ENCODE measurements at places on chromosomes 1 and 21.

DNA sequence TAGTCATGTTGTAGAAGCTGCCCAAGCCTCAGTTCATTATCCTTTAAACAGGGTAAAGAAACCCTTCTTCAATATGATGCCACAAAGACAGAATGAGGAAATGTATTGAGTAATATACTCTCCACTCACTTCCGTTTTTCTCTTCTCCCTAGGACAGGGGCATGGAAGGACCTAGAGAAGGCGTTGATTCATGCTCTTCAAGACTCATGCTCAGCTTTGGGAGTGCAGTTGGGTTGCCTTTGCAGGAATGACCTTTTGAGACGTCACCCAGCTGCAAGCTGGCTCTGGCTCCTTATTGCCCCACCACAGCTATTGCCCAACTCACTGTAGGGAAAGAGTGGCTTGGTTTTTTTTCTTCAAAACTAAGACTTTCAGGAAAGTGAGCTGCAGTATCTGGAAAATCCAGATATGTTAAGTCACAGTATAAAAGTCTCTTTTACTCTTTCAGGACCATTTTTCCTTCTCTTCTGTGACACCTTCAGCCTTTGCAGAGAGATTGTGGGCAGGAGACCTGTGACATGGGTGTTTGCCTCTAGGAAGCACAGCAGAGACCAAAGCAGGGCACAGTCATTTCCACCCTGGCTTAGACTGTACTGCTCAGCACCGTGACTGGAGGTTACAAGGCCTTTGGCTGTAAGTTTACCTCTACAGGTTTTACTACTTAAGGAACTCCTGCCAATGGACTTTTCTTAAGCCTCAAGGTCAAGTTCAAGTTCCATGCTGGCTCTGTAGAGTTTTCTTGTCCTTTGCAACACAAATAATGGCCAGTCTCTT lies 39.5 kb downstream of the XCL2 start:
- no peak for DNase-seq

DNA sequence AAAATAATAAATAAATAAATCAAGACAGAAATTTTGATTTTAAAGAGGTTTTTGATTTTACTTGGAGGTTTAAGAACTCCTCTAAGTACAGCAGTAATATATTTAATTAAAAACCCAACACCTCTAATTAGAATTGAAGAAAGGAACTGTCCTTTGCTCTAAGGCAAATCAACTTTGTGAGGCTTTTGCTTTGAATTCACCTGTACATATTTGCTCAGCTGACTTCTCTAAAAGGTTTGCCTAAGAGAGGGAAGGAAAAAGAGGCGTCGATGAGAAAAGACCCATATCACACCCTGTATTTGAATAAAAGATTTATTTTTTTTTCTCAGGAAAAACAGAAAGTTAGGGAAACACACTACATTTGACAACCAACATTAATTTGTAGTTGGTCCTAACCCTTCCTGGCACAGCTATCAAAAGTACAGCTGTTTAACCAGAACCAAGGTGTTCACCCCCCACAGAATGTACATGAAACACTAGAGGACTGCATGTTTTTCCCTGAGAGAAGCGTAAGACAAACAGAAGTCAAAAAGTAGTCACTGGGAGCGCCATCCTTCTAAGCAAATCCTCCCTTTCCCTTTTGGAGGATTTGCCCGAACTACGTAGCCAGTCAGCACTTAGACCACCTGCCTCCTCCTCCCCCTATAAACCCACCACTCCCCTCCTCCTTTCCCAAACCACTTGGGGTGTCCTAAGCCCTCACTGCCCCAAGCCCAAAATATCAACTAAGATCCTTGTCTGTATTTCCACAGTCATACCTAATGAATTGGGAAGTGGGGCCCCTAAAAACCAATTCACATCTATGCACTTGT lies 4.9 kb downstream of the MCL1 start:
- DNase-seq, result no peak

DNA sequence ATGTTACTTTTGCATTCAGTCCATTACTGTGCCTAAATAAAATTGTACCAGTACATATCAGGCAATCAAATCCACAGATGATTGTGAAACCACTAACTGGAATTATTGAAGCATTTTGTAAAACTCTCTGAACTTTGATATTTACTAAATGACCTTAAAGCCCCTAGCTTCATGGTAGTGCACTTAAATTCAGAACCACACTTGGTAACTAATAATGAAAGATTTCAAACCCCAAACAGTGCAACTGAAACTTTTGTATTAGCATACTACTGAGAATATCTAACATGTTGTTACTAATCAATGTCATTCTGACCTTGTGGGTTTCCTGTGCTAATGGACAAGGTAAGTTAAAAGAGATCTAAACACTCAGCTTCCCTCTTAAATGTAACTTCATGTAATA lies at the start of gene CFHR3:
Gene CFHR3, plus strand, starts transcription at position 238 of the 400 bp plus-strand sequence. Its CDS starts 47 bp downstream, at position 285.
- no peak for DNase-seq

- no peak for DNase-seq
Measured at GRCh38 chr1:58732087-58732775, 32.4 kb upstream of the MYSM1 start.

DNA sequence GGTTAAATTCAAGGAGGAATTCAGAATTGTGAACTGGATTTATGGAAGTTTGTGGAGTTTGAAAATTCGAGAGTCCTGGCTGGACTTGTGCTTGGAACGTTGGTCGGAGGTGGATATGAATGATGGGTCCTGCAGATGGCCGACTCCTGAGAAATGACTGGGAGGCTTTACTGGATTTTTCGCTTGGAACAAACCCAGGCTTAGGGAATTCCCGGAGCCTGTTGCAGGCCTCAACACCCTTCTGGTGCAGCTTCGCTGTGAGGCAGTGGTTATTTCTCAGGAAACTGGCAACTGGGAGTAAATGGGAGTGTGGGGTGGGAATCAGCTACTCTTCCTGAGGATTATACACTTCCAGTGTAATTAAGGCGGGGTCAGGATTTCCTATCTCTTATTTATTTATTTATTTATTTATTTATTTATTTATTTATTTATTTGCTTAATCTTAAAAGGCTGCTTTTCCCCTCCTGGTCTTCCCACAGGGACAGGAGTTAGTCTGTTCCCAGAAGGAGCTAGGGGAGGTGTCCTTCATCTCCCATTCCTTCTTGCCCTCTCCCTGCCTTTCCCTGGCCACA lies 21.1 kb downstream of the MAPKAPK2 start:
- peak; percentile 15 for DNase-seq

- DNase-seq, result no peak
Measured at GRCh38 chr1:195909061-195909460, 699.2 kb downstream of the KCNT2 start.

GRCh38 chr1:29944253-29944905 lies 708.1 kb downstream of the PTPRU start:
- DNase-seq, result no peak

Measured in ELF-1 (cell line).